Smooth muscle cell of the brain vasculature (primary cell): ENCODE measurements at places on chromosomes 12 and 14.

- DNase-seq: no peak
Observed at GRCh38 chr12:91397866-91398532, 215.4 kb upstream of the DCN start.

GRCh38 chr14:31127690-31128089, 79.9 kb downstream of the HECTD1 start:
- DNase-seq: no peak

- DNase-seq: no peak
Observed at GRCh38 chr12:92145481-92145730, 240 bp downstream of the BTG1 start.

DNA sequence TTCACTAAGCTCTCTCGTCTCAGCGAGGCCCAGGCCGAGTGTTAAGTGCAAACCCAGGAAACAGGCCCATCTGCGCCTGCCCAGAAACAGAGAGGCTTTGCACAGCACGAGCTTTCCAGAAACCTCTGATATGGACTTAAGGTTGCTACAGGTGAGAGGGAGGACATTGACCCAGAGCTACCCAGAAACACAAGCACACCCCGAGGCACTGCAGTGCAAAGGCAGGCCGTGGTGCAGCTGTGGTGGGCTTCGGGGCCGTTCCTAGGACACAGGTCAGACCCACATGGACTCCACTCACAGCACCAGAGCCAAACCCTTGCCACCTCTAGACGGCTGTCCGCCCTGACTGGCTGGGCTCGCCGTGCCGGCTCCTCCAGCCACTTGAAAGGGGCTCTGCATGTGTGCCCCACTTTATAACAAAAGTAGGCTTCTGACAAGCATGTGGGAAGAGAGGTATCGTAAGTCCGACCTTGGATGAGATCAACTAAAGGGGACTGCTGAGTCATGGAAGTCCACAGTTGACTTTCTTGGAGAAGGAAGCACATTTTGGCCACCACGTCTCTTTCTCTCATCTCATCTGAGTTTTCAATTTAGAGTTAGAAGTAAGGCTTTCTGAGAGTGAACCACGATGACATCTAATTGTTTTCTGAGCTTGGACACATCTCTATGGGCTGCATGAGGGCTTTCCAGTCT, 38.2 kb downstream of the CACNA2D4 start:
- no peak for DNase-seq

DNA sequence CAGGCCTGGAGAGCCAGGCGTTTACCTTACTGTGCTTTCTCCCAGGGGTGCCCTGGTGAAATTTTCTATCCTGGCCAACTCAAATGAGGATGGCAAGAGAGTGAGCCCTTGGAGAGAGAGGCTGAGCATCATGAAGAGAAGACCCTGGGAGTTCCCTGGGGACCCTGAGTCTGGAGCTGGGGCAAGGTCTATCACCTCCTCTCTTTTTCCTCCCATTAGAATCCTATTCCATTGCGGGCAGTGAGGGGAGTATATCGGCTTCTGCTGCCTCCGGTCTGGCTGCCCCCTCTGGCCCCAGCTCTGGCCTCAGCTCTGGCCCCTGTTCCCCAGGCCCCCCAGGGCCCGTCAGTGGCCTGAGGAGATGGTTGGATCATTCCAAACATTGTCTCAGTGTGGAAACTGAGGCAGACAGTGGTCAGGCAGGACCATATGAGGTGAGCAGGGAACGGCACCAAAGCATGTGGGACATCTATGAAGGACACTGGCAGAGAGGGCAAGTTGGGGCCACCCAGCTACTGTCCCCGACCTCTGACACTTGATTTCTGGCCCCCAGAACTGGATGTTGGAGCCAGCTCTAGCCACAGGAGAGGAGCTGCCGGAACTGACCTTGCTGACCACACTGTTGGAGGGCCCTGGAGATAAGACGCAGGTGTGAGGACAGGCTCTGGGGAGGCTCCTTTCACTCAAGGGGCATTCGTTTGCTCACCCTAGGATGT, 1.6 kb downstream of the ARHGEF25 start:
- no peak for DNase-seq

DNA sequence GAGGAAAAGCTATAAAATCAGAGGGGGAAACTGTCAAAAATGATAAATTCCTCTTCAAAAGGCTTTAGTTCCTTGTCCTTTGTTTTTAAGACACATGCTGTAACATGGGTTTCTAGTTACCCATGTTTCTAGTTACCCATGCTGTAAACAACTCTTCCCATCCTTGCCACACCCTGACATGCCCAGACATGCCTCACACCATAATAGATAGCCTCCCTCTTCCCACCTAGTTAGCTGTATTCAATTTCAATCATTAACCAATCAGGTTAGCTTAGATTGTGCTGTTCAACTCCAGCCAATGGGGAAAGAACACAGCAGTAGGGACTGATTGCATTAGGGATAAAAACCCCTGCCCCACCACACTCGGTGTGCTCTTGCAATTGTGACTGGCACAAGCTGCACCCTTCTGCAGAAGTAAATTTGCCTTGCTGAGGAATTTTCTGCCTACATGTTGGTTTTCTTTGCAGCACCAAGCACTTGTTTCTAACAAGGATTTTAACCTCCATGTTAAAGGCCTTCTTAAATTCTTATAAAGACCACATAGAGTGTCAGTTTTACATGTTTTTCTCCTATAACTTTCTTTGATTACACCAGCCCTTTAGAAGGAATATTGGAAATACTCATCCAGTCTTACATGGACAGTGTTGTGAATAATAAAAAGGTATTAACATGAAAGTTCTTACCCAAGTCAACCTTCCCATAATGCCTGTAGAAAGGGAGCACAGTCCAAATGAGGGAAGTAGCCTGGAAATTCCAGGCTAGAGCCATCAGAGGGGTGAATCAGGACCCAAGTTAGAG, 32.5 kb upstream of the LALBA start:
- DNase-seq: no peak

DNA sequence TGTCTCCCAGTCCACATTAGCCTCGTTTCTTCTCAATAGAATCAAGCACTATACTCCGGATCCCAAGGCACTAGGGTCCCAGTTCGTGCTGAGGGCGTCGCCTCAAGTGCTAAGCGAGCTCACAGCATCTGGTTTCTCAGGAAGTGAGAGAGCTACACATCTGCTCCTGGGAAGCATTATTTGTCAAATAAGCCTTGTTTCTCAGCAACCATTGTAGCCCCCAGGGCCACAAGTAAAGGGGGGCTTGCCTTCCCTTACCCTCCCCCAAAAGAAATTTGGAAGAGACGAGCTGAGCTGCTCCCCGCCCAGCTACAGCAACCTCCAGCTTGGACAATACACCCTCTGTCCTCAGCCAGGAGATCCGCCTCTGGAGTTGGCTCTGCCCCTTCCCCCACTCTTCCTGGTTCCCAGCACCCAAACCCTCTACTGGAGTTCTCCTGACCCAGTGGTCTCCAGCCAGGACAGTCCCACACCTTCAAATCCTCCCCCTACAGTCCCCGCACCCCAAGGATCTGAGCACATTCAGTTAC, 5.7 kb upstream of the TNS2 start:
- DNase-seq: no peak

- DNase-seq: no peak
Observed at GRCh38 chr14:92719421-92719820, 29.0 kb downstream of the LGMN start.

GRCh38 chr14:32601906-32602305, 272.8 kb downstream of the AKAP6 start:
- DNase-seq: no peak

DNA sequence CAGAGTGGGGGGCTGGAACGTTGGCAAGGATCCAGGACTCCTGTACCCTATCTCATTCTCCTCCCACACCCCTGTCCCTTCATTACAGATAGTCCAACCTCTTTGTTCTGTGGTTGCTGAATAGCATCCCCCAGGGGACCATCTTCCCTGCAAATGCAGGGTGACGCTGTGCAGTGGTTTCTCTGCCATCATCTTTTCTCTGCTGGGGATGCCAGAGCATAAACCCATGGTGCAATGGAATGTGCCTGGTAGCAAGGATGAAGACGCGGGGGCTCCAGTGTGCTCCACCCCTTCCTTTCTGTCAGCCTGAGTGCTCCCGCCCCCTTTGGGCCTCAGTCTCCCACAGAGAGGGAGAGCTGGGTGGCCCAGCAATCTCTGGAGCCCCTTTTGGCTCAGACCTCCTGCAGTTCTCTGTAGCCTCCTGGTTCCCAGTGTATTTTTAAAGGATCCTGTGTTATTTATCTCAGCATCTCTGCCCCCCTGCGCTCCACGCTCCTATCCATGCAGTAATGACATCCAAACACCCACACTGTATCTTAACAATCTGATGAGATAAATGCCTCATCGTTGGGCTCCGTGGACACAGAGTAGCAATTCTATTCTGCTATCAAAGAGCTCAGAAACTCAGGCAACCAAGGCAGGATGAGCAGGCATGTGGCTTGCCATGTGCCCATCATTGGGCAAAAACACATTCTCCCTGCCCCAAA, 212.8 kb downstream of the CACNA1C start:
- DNase-seq: no peak

GRCh38 chr12:115998119-115998633, 279.3 kb downstream of the MED13L start:
- DNase-seq: peak; percentile 36

GRCh38 chr12:109169686-109170085, 53.3 kb downstream of the ACACB start:
- DNase-seq: no peak

DNA sequence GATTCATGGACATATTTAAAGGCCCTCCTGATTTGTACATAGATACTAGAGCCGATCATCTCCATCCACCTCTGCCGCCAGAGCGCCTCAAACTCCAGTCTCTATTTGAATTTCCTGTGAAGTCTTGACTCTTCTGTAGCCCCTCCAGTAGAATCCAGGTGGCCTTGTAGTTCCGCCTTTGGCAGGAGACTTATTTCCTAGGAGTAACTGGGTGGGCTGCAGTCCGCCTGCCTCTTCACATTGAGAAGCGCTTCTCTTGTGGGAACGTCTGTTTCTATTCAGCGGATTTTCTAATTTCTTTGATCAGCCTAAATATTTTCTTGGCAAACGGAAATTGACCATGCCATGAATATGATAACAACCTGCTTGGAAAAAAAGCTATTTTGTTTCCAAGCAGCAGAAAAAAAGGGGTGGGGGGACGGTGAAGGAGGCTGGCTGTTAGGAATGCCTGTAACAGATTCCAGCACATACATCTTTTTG, 9.0 kb upstream of the SIX1 start:
- no peak for DNase-seq

- no peak for DNase-seq
Observed at GRCh38 chr12:30962047-30962446, 35.5 kb downstream of the TSPAN11 start.

- DNase-seq: no peak
Observed at GRCh38 chr14:22838631-22839041, 2.3 kb downstream of the MMP14 start.

GRCh38 chr12:28776913-28777422, 372.1 kb upstream of the FAR2 start:
- no peak for DNase-seq

DNA sequence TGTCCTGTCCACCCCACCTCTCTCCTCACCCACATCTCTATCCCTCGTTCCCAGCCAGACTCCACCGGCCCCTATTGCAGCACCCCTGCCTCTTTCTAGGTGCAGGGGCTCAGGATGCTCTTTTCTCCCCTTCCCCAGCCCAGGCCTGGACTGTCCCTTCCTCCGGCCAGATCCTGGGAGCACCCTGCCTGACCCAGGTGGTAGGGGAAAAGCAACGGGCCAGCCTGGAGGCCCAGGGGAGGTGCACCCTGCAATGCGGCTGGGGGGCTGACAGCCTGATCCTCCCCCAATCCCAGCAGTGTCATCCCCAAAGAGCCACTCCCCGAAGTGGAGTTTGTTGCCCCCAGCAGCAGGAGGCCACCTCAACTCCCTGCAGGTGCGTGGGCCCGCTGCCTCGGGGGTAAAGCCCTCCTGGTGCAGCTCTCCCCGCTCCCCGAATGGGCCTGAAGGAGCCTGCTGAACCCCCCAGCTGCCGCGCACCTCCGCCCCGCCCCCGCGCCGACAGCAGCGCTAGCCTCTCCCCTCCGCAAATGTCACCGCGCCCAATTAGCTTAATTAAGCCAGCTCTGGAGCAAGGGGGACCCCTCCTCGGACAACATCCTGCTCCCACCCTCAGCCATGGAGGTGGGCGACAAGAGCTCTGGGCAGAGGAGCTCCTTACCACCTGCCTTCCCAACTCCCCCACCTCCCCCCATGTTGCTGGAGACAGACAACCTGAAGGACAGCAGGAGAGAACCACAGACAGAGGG, 4.7 kb downstream of the NXPH4 start:
- no peak for DNase-seq

GRCh38 chr12:65465766-65466547, 187.5 kb downstream of the MSRB3 start:
- no peak for DNase-seq

DNA sequence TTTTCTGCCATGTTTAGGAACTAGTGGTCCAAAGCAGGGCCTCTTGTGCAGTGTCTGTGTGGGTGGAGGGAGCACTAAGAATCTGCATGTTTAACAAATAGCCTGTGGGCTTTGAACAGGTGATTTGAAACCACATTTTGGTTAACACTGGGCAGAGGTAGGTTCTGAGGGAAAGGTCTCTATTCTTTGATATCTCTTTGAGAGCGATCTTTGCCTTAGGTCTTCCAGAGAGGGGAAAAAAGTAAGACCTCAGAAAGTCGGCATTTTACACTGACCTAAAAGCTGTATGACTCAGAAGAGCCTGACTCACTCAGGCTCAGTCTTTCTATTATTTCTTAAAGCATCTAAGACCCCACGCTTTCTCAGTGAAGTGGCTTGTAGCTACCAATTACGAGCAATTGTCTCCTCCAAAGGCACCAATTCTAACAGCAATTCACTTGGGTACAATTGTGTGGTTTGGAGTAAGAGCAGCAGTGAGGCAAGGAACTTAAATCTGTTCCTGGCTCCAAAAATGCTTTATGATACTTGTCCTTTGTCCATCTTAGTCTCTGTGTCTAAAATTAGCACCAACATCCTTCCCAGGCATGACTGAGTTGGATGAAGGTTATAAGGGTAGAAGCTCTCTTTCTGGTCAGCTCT, 8.8 kb downstream of the EIF2B2 start:
- DNase-seq: no peak

- no peak for DNase-seq
Observed at GRCh38 chr12:116719731-116720528, 17.9 kb downstream of the SPRING1 start.

GRCh38 chr12:90871726-90872096, 83.3 kb downstream of the CCER1 start:
- DNase-seq: no peak

GRCh38 chr12:132392389-132393244, 63.2 kb upstream of the GALNT9 start:
- no peak for DNase-seq

DNA sequence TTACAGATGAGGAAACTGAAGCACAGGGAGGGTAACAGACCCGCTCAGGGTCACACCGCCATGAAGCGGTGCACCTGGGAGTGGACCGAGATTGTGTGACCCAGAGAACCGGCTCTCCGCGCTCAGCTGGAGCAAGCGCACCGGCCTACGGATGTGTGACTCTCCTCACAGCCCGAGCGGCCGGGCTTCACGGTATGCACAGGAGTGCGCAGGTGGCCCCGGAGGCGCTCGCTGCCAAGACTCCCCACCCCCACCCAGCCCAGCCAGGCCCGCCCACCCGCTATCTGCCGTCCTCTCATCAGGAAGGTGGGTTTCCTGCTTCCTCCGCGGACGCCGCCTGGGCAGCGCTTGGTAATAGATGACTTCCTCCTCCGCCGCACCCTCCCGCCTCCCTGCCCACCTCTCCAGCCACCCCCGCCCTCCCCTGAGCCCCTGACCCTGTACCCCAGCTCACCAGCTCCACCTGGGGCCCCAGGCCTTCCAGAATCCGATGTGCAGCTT, 110.7 kb downstream of the NCOR2 start:
- DNase-seq: no peak
